Panc1 (cell line): ENCODE measurements at places on chromosomes 3 and 15. TPM values are rescaled to one million over a fixed set of nuclear protein-coding genes. Genes with fewer than 3 reads are reported as not detected.

GRCh38 chr3:76997733-76998132 lies 42.2 kb upstream of the ROBO2 start:
- DNase-seq: no peak

The ZPLD1 gene
- not detected for total RNA-seq

GRCh38 chr3:123322866-123323265 lies 121.1 kb downstream of the SEC22A start:
- no peak for DNase-seq

The PLOD2 gene
- 158 TPM for total RNA-seq

The HYAL1 gene
- 0.18 TPM for total RNA-seq

DNA sequence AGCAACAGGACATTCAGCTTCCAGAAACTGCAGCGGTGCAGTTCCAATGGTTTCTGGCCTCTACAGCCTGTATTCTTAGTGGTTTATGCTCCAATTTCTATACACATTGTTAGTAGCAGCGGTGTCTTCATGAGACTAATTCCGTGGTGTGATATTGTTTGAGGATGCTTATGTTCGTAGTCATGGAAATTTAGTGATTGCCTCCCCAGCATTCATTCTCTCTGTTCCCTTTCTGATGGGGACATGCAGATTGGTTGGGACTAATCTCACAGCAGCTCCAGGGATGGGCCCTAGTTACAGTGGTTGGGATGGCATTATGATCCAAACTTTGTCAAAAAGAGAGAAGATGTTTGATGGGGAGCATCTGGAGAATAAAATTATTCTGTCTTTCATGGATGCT lies 208.6 kb downstream of the CD47 start:
- no peak for DNase-seq

GRCh38 chr15:33104212-33104611 lies 90.3 kb downstream of the FMN1 start:
- DNase-seq: no peak

- no peak for DNase-seq
These were observed 45.6 kb upstream of the PIK3R4 start for GRCh38 chr3:130792246-130792645.

The ABI3BP gene
- total RNA-seq: 0.21 TPM

DNA sequence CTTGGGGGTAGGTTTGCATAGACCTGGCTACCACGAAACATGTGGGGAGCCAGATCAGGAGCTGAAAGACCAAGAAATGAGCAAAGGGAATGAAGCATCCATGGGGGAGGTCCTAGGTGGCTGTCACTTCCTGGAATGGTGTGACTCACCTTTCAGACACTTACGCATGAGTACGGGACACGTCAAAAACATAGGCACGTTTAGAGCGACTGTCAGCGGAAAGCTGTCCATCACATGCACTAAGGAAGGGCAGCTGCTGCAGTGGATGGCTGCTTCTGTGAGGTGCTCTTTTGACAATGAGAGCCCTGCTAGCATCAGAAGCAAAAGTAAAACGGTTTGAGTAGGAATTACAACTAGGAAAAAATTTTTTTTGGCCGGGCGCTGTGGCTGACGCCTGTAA lies 244.6 kb upstream of the CCDC54 start:
- DNase-seq: no peak

The KCNH8 gene
- total RNA-seq: not detected

GRCh38 chr3:182357928-182358327 lies 435.4 kb upstream of the ATP11B start:
- DNase-seq: no peak

- no peak for DNase-seq
These were observed 165.6 kb downstream of the NSMCE3 start for GRCh38 chr15:29103824-29104565.

GRCh38 chr3:158747417-158747816 lies 15.2 kb upstream of the RARRES1 start:
- no peak for DNase-seq

The FOXB1 gene
- total RNA-seq: 0.64 TPM

GRCh38 chr15:83206526-83207008 lies 1.1 kb downstream of the HDGFL3 start:
- no peak for DNase-seq

DNA sequence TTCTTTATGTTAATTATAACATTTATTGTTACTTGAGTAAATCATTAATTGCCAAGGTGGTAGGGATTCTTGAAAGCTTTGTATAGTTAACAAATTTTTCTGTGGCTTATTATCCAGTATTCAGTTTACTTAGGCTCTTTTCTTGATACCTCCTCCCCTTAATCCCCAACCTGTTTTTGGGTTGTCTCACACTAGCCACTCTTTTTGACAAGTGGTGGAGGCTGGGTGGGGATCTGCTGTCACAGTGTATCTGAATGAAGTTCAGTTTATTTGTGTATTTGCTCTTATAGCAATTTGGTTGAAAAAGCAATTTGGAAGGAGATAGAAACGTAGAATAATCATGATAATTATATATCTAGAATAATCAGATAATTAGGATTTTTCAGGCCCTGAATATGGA lies 43.8 kb downstream of the STT3B start:
- no peak for DNase-seq

- DNase-seq: no peak
These were observed 826.6 kb downstream of the SQOR start for GRCh38 chr15:46461416-46461815.

DNA sequence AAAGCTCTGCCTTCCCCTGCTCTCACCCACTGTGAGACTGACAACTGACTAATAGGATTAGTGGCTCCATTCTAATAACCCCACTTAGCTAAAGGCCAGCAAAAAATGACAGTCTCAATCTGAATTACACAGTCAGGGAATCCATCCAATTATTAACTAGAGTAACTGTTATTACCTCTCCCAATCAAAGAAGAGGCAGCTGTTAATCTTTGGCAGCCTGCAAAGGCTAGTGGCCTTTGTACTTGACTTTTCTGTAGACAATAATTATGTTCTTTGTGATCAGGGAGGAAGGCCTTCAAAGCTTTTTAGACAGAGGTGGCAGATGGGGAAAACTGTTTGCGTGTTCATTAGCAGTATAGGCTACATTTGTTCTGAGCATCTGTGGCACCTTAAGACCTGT lies 177.7 kb downstream of the ISL2 start:
- no peak for DNase-seq

The DZIP1L gene
- 11.1 TPM for total RNA-seq

GRCh38 chr3:129614927-129615363 lies 8.5 kb upstream of the PLXND1 start:
- no peak for DNase-seq

The GOLGA6L4 gene
- total RNA-seq: 2.7 TPM

DNA sequence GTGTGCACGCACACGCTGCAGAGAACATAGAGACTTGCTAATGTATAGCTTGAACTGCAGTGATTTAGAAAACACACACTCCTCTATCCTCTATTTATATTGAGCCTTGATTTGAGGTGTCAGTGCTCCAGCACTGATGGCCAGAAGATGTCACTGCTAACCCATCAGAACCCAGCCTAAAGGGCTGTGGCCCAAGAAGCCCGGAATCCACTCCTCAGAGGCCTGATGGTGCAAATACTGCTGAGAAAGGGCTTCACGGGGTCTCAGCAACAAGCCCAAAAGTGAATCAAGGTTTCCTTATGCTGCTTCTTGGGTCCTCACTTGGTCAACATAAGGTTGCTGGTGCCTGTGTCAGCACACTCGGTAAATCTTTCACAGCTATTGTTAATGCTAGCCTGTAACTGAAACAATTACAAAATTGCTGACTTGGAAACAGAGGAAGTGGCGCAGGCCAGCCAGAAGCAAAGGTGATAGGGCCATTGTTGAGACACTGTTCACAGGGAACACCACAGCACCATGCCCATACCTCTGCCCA lies 60.3 kb downstream of the HEG1 start:
- DNase-seq: peak; percentile 27

DNA sequence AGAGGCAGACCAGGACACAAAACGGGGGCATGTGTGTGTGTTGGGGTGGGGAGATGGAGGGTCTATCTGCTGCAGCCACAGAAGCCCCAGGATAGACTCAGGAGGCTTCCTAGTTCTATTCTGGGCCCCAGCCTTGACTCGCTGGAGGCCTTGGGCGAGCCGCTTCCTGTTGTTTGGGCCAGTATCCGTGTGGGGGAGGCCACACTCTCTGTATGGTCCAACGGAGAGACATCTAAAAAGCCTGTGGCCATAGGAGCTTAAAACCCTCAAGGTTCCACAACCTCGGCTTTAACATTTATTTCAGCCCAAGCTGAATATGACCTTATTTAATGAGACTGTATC lies 32.8 kb downstream of the POC1A start:
- no peak for DNase-seq

DNA sequence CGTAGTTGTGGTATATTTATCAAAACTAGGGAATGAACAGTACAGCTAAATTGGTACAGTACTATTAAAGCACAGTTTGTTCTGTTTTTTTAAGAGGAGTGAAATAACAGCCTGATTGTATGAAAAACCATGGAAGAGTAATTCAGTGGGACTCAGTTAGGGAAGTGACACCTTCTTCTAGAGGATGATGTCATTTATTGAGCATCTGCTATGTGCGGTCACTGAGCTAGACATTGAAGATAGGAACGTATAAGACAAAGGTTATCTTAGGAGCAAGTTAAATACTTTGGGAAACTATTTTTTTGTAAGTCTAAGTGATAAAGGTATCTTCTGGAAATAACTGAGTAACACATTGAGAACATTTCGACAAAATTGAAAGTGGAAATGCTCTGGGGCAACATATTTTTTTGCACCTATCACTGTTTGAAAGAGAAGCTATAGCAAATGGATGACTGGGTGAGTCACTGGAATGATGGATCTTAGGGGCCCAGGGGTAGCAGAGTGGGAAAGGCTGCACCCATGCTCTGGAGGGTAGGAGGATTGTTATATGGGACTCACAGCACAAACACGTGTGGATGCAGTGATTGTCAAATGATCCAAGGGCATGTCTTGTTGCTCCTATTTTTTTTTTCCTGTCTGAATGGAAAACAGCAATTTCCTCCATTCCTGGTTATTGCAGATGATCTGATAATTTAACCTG lies 43.0 kb downstream of the OXNAD1 start:
- no peak for DNase-seq

GRCh38 chr3:39590806-39591205 lies 123.3 kb downstream of the MOBP start:
- no peak for DNase-seq

The POTEB2 gene
- total RNA-seq: not detected

DNA sequence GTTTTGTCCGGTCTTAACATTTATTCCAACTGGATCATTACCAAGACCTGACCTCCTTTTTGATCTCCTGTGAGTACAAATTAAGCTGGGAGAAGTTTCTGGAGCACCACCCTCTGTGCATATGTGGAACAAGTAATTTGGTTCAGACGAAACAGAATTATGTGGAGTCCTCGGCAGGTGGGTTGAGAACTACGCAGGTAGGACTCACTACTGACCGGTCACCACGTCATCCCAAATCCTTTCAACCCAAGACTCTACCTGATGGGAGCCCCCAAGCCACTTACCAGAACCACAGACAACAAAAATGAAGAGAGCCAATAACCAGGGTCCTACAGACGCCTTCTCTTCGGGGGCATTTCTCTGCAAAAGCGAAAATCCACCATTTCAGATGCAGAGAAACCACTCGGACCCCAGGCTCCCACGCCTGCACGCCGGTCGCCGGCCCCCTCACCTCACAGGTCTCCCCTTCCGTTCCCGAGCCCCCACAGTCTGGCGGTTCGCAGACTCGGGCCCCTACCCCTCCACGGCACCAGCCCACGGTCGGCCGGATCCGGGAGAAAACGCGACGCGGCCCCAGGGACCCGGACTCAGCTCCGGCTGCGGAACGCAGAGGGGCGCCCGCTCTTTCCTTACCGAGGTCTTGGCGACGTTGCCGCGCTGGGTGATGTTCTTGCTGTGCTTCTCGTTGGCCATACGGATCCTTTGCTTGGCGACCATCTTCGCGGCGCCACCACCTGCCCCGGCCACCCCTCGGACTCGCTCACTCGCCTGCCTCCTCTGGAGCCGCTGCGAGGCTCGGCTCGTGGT lies 674 bp downstream of the SERP1 start:
- DNase-seq: no peak

The SKOR1 gene
- total RNA-seq: 0.21 TPM

The GRK7 gene
- 0.10 TPM for total RNA-seq

- peak; percentile 89 for DNase-seq
These were observed 6.3 kb upstream of the PKM start for GRCh38 chr15:72237029-72237852.

- DNase-seq: no peak
These were observed 130.1 kb upstream of the SOX2 start for GRCh38 chr3:181581656-181582055.

The GP5 gene
- total RNA-seq: 0.05 TPM

- DNase-seq: no peak
These were observed 981.2 kb downstream of the NSUN3 start for GRCh38 chr3:95044101-95044500.

GRCh38 chr15:78093242-78094020 lies 1.1 kb downstream of the SH2D7 start:
- DNase-seq: no peak

DNA sequence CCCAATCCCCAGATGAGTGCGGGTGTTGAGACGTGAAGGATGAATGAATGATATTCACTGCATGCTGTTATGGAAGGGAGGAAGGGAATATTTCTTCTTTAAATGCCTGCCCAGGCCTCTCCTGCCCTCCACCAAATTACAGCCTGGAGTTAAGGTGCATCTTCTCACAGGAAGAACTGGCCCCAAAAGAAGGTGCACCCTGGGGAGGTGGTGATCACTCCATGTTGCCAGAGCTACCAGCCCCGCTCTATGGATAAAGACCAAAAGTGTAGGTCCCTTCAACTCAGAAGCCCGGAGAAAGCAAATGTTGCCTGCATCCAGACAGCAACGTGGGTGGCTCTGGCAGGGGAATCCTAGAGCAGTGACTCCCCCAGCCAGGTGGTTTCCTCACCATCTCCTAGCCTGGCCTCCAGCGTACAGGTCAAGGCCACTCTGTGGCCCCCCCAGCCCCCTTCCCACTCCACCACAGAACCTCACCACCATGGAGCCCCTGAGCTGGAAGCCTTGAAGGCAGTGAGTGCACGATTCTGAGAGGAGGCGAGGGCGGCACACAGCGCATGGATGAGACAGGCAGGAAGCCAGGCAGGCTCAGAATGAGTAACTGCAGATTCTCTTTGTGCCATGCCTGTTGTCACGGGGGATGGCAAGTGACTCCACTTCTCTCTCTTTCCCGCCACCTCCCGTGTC lies 3.5 kb upstream of the VIPR1 start:
- no peak for DNase-seq

The DUOXA2 gene
- total RNA-seq: not detected

GRCh38 chr15:88491158-88491557 lies 23.6 kb downstream of the MRPS11 start:
- DNase-seq: no peak

DNA sequence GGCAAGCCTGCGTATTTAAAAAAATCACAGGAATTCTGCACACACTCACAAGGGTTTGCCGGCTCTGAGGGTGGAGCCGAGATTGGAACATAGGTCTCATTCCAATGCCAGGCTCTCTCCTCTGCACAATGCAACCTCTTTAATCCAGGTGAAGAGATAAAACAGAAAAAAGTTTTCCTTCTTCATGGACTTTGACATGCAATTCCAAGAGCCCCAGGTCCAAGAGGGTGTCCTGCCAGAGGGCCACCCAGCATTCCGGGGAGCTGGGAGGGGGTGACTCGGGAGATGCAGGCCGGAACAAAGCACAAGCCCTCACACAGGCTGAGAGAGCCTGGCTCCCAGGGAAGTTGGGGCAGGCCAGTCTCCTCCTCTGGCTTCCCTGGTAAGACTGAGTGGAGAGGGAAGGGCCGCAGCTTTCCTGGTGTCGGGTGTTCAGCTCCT lies 6.7 kb upstream of the SLC12A8 start:
- no peak for DNase-seq
